SK-N-SH treated with all-trans-retinoic acid at 6 μM for 48 hours (cell line): ENCODE measurements at places on chromosomes 7 and 10.

DNA sequence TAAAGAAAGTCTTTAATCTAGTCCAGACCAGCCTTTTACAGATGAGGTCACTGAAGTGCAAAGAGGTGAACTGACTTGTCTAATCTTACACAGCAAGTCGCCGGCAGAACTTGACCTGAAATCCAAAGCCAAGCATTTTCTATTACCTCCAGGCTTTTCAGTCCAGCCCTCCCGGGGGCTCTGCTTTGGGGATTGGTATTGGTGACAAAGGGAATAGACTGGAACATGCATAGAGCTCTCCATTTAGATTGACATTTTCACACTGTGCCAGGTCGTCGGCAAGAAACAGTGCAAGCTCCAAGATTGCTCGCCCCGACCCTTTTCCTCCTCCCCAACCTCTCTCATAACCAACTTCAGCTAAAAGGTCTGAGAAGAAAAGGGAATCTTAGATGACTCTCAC is 42.2 kb upstream of the MTPAP start:
- no peak for ATAC-seq

- ATAC-seq, result no peak
These were observed 47.3 kb downstream of the TCERG1L start for GRCh38 chr10:131264110-131264788.

DNA sequence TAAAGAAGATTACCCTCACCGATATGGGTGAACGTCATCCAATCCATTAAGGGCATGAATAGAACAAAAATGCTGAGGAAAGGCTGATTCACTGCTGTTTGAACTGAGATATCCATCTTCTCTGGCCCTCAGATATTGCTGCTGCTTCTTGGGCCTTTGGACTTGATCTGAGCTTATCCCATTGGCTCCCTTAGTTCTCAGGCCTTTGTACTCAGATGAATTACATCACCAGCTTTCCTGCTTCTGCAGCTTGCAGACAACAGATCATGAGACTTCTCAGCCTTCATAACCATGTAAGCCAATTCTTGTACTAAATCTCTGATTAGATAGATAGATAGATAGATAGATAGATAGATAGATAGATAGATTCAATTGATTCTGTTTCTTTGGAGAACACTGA is 40.2 kb downstream of the CYCS start:
- ATAC-seq, result no peak

- ATAC-seq, result no peak
These were observed 50.1 kb downstream of the VWC2 start for GRCh38 chr7:49823566-49823965.

DNA sequence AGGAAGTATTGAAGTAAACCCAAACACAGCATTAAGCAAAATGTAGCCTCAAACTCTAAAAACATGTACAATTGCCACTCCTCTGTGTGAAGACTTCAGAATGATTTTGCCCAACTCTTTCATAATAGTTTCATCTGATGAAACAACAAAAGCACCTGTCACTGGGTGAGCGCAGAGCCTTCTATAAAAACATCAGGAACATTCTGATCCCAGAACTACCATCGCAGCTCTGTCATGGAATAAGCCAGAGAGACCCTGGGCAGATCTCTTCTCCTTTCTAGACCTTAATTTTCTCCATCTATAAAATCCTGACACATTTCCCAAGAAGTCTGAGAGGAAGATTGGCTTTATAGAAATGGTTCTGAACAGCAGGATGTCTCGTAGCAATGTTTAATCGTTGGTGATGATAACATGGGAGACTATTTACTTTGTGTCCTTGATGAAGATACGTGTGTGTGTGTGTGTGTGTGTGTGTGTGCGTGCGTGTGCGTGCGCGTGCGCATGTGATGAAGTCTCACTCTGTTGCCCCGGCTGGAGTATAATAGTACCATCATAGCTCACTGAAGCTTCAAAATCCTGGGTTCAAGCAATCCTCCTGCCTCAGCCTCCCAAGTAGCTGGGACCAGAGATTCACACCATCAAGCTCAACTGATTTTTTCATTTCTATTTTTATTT is 198.0 kb downstream of the KIAA1217 start:
- ATAC-seq, result no peak

GRCh38 chr10:94785211-94785610 is 22.7 kb downstream of the CYP2C19 start:
- ATAC-seq, result no peak

DNA sequence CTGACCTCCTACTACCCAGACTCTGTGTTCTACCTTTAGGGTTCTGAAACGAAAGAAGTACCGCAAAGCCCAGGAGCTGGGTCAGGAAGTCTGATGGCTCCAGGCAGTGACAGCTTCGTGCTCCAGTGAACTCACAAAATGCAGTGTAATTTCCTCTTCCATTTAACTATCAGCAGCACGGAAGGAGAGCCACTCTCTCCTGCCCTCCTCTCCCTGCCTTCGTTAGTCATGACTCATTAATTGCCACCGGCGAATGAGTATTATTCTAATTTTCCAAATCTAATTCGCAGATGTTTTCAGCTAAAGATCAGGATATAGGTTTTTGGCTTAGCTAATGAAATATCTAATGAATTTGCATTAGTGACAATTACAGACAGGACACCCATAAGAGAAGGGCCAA is 1262.0 kb downstream of the TYW1 start:
- no peak for ATAC-seq

DNA sequence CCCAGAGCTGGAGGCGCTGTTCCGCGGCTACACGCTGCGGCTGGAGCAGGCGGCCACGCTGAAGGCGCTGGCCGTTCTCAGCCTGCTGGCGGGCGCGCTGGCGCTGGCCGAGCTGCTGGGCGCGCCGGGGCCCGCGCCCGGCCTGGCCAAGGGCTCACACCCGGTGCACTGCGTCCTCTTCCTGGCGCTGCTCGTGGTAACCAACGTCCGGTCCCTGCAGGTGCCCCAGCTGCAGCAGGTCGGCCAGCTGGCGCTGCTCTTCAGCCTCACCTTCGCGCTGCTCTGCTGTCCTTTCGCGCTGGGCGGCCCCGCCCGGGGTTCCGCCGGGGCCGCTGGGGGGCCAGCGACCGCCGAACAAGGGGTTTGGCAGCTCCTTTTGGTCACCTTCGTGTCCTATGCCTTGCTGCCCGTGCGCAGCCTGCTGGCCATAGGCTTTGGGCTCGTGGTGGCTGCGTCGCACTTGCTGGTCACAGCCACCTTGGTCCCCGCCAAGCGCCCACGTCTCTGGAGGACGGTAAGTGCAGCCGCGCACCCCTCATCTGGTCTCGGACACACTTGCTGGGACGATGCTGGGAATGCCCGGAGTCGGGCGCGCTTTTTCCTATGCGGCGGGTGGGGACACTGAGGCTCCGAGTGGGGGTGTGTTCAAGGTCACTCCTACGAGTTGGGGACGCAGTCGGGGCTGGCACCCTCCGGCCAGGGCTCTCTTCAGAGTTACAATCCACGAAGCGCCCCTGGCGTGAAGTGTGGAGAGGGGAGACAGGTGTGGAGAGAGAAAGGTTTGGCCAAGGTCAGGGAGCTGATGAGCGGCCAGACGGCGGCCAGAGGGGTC is 717 bp downstream of the ADCY1 start:
- ATAC-seq, result peak; percentile 62

DNA sequence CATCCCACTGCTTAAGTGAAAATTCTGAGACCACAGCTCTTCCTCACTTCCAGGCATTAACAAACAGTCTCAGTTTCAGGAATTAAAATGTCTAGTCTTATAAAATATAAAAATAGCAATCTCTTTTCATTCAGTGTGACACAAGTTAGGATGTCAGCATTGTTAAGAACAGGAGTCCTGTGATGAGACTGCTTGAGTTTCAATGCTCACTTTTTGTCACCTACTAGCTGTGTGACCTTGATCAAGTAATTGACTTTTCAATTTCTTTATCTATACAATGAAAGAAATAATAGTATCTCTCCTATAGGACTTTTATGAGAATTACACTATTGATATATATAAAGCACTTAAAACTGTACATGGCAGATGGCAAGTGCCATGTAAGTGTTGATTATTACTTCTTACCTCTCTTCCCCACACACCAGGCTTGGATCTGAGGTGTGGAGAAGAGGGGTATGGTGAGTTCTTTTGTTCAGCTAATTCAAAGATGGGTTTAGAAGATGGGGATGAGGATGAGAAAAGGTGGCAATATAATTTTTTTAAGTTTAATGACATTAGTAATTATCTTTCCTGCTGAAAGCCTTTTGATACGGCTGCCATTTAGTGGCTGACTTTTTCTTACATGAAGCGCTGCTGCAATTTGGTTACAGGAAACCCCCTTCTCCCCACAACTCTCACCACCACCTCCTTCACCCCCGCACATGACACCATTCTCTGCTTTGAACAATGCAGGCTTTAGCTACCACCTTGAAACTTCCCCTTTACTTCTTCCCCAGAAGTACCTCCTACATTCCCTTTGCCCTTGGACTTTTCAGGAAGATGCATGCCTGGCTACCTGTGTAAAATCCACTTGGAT is 20.8 kb upstream of the HYAL4 start:
- no peak for ATAC-seq

- ATAC-seq, result no peak
These were observed 23.0 kb downstream of the TOMM7 start for GRCh38 chr7:22799633-22800032.

DNA sequence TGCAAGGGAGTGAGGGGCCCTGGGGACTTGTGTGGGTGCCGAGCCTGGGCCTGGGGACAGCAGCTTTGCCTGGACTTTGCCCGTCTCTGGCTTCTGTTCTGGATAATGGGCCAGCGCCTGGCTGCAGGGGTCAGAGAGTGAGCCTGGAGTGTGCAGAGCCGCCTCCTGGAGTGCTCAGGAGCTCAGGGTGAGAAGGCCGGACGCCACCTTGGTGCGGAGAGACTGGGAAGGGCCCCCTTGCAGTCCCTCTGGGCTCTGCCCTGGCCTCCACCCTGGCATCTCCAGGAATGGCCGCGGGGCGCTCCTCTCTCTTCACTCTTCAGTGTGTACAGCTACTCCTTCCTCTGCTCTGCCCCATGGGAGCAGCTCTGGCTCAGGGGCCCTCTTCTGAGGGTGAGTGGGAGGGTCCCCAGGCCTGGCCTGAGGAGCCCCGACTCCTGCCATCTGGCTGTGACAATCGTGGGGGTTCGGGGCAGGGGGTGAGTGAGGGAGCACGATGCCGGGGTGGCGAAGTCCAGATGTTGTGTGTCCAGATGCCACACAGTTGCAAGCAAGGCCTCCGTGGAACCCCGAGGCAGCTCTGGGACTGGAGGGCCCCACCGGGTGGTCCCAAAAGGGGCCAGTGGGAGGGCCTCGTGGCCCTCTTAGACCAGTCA is 187.1 kb downstream of the DNAJB6 start:
- no peak for ATAC-seq

DNA sequence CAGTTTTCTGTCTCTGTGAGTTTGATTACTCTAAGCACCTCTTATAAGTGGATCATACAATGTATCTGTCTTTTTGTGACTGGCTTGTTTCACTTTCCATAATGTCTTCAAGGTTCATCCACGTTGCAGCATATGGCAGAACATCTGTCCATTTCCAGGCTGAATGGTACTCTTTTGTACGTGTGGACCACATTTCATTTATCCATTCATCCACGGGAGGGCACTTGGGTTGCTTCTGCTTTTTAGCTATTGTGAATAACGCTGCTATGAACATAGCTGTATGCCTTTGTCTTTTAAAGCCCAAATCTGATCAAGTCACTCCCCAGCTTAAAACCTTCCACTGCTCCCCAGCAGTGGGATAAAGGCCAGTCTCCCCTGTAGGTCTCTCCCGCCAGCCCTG is 31.5 kb downstream of the EGFR start:
- no peak for ATAC-seq

DNA sequence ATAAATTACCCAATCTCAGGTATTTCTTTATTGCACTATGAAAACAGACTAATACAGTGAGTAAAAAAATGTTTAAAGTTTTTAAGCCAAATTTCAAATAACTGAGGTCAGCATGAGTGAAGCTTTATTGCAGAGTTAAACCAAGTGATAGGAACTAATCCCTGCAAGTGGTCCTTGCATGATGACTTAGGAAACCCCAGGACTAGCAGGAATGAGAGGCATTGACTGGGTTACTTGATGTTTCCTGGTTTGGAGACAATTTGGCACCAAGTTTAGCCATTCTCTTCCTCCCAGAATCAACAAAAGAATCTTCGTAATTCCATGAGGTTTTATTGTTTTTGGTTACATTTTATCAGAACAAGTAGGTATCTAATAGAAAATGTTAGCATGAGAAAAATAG is 194.2 kb downstream of the BICC1 start:
- no peak for ATAC-seq

- no peak for ATAC-seq
These were observed 554.9 kb downstream of the KCNMA1 start for GRCh38 chr10:77082601-77083252.

- no peak for ATAC-seq
These were observed 17.6 kb upstream of the PPP1R17 start for GRCh38 chr7:31669461-31669860.

DNA sequence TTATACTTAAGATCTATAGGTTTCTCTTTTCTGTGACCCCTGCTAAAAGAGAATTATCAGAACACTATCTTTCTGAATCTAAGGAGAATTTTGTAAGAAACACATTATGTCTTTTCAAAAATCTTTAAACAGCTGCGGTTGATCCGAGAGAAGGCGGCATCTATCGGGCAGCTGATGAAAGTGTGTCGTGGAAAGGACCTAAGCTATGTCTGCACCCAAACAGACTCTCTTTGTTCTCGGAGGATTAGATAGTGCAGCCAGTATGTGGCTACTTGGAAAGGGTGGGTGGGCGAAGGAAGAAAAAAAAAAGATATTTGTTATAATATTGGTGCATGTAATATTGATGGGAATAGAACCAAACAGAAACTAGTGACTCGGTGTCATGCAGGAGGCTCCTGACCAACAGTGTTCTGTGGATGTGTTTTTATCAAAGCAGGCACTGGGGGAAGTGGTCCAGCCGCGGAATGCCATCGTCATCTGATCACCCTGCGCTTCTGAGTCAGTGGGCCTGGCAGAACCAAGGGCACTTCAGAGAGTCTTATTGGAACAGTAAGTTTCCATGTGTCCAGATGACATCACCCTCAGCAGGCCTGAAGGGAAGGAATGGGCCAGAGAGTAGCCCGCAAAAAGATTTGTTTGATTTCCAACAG is 509.7 kb upstream of the AKR1E2 start:
- ATAC-seq, result no peak

DNA sequence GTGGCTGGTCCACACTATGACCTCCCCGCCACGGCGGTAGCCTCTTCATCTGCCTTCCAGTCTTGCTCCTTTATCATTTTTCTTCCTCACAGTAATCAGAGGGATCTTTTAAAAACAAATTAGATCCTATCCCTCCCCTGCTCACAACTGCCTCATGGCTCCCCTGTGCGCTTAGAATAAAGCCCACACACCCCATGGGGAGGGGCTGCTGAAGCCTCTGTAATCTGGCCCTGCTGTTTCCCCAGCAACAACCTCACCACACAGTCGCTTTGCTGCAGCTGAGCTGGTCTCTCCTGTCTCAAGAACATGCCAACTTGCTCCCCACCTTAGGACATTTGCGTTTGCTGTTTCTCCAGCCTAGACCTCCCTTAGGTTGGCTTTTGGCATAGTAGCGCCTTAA is 41.0 kb downstream of the SP8 start:
- no peak; the same call in 2 of the 3 replicates for ATAC-seq

- no peak for ATAC-seq
These were observed 20.1 kb downstream of the CHST3 start for GRCh38 chr10:71984126-71984808.

GRCh38 chr10:101140084-101140949 is 9.2 kb downstream of the TLX1 start:
- no peak for ATAC-seq

GRCh38 chr7:55472928-55473725 is 99.2 kb downstream of the VOPP1 start:
- no peak for ATAC-seq

GRCh38 chr10:131363416-131363815 is 51.9 kb upstream of the TCERG1L start:
- no peak for ATAC-seq

GRCh38 chr10:79236433-79236765 is 110.9 kb upstream of the PPIF start:
- ATAC-seq, result no peak
